Left colon (tissue), 2 donors: ENCODE measurements at places on chromosomes 7 and 10. TPM values are rescaled to one million over a fixed set of nuclear protein-coding genes. Genes with fewer than 3 reads are reported as not detected.

- no peak for DNase-seq
These were observed 26.8 kb upstream of the TRUB1 start for GRCh38 chr10:114911052-114911711.

DNA sequence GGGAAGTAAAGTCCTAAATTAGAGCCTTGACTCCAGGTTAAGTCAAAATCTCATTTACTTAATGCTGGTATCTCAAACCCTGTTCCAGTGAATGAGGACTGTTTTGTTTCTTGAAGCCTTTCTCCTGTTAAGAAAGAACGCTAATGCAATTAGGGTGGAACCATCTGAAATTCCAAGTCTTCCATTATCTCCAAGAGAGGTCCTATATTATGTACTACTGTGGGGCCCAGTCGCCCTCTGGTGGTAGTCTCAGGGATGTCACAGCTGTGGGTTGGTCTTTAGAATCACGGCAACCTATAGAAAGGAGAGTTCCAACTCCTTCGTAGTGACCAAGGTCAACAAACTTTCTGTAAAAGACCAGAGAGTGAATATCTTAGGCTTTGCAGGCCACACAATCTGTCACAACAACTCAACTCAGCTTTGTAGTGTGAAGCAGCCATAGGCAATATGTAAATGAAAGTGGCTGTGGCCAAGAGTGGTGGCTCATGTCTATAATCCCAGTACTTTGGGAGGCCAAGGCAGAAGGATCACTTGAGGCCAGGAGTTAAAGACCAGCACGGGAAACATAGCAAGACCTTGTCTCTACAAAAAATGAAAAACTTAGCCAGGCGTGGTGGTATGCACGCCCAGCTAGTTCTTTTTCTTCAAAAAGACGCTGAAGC, 9.3 kb downstream of the RPP38 start:
- DNase-seq: peak; percentile 60

- no peak for DNase-seq
These were observed 52.6 kb upstream of the TMEM106B start for GRCh38 chr7:12158334-12159060.

- no peak for DNase-seq
These were observed 46.2 kb upstream of the SLC39A12 start for GRCh38 chr10:17905491-17905890.

DNA sequence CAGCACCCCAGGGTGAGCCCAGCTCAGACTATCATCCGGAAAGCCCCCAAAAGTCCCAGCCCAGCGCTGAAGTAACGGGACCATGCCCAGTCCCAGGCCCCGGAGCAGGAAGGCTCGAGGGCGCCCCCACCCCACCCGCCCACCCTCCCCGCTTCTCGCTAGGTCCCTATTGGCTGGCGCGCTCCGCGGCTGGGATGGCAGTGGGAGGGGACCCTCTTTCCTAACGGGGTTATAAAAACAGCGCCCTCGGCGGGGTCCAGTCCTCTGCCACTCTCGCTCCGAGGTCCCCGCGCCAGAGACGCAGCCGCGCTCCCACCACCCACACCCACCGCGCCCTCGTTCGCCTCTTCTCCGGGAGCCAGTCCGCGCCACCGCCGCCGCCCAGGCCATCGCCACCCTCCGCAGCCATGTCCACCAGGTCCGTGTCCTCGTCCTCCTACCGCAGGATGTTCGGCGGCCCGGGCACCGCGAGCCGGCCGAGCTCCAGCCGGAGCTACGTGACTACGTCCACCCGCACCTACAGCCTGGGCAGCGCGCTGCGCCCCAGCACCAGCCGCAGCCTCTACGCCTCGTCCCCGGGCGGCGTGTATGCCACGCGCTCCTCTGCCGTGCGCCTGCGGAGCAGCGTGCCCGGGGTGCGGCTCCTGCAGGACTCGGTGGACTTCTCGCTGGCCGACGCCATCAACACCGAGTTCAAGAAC, 1.1 kb downstream of the VIM start:
- peak; percentile 82 for DNase-seq

DNA sequence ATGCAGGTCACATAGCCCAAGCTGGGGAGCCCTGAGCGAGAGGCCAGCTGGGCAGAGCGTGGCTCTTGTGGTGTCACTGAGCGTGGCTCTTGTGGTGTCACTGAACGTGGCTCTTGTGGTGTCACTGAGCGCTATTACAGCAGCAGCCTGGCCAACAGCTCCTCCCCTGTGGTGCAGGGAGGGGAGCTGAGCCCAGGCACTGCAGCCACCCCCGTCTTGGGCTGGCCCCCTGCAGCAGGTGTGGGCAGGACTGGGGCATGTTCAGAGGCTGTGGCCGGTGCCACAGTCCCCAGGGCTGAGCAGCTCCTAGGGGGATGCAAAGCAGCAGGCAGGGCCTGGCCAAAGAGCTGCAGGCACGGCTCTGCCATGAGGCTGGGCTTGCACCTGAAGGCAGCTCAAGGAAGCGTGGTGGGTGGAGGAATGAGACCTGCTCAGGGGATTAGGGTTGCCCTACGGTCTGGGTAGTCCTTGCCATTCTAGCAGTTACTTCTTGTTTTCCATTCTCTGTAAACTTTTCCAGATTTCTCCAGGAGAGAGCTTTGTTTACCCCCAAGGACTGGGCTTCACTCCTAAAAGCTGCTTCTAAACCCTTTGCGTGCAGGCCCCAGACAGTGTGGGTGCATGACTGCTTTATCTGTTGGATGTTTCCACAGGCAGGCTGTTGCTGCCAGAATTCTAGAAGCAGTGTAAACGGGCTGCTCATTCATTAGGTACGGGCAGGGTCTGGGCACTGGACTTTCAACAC, 29.2 kb downstream of the ZNF783 start:
- no peak for DNase-seq

- no peak for DNase-seq
These were observed 2.2 kb upstream of the KCTD7 start for GRCh38 chr7:66626331-66626934.

DNA sequence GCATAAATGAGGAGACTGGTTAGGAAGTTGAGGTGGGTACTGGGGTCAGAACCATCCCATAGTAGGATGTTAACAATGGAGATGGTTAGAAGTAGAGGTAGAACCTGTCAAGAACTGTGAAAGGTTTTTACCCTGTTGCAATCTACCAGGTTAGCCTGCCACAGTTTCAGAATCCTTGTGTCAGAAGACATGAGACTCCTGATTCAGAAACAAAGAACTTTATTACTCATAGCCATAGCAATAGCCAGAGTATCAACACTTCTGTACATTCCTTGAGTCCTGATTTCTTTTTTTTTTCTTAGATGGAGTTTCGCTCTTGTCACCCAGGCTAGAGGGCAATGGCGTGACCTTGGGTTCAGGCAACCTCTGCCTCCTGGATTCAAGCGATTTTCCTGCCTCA, 200.9 kb downstream of the GRM3 start:
- DNase-seq: no peak

- peak; percentile 23 for DNase-seq
These were observed 248.0 kb upstream of the FZD8 start for GRCh38 chr10:35889971-35890675.

DNA sequence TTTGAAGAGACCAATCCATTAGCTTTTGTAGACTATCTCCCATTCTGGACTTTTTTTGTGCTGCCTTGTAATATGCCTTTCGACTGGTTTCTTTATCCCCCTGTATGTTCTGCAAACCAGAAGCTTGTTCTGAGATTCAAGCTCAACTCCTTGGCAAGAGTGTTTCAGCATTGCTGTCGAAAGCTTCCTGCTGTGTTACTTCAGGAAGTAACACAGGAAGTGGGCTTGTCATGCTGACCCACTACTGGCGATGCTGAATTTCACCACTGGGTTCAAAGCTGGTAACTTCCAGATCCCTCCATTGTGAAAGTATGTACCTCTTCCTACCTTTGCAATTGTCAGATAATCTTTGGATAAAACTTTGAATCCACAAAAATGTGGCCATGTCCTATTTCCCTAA, 57.9 kb upstream of the INSYN2A start:
- DNase-seq: no peak

DNA sequence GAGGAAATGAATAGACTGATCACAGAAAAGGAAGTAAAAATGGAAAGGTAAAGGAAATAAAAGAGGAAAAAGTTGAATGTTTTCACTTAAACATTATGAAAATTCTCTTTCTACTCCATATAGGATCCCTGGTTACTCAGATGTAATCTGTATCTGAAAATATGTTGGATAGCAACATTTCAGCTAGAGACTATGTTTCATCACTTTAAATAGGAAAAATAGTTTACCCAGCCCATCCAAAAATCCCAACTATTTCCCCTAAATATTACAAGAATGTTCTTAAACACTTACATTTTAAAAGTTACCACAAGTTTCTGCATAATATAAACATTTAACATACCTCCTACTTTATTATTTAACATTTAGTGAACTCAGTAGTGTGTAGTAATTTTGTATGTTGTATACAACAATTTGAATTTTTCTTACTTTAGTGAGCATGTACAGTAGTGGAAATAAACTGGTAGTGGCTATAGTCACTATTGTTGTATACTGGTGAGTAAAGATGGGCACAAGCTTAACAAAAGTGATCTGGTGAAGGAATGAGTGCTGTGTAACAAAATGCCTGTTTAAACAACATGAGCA, 27.1 kb downstream of the SLF2 start:
- DNase-seq: no peak

- DNase-seq: no peak
These were observed 12.8 kb upstream of the PROSER2 start for GRCh38 chr10:11810313-11810766.

DNA sequence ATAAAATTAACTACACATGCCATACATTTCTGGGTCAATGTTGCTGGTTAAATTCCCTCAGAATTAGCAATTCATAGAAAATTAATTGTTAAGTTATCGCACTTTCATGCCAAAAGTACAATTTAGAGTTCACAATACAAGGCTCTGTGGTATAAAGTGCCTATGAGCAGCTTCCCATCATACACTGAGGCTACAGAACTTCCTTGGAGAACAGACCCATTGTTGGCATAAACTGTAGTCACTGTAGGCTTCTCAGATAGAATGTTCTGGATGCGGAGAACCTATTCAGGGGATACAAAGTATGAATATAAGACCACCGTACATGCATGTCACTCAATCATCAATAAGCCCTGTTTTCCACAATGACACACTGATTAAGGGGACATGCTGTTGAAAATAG, 9.0 kb upstream of the PON3 start:
- no peak for DNase-seq

GRCh38 chr10:103879409-103879808, 24.0 kb upstream of the SH3PXD2A start:
- no peak for DNase-seq

DNA sequence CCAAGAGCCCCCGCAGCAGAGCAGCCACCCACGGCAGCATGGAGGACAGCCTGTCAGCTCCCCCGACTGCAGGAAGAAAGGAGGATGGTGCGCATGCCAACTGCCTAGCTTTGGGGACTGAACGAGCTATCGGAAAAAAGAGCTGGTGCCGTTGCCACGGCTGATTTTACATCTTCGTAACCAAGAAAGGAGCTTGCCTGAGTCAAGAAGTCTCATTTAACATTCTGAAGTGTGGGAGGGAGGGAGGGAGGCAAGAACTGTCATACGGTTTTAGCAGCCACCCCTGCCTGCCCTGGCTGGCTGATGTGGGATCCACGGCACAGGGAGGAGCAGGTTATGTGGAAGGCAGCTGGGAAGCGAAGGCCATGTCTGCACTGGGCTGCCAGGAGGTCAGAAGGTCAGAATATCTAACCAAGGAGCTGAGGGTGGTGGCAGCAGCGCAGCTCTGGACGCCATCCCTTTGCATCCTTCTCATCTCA, 74.7 kb upstream of the CAMK2B start:
- no peak for DNase-seq

GRCh38 chr10:1166101-1166827, 110.1 kb downstream of the WDR37 start:
- DNase-seq: peak; percentile 4

The NPY gene
- total RNA-seq: not detected

The RAB19 gene
- 21.9 TPM for total RNA-seq

The MYO3A gene
- 1.0 TPM for total RNA-seq

The OR2A1 gene
- not detected for total RNA-seq

The NYAP1 gene
- total RNA-seq: 0.27 TPM

The H2BK1 gene
- total RNA-seq: not detected
